NCI-H2029 treated with DMSO at 0.1 percent for 48 hours (cell line): ENCODE measurements at places on chromosomes 11 and 22.

DNA sequence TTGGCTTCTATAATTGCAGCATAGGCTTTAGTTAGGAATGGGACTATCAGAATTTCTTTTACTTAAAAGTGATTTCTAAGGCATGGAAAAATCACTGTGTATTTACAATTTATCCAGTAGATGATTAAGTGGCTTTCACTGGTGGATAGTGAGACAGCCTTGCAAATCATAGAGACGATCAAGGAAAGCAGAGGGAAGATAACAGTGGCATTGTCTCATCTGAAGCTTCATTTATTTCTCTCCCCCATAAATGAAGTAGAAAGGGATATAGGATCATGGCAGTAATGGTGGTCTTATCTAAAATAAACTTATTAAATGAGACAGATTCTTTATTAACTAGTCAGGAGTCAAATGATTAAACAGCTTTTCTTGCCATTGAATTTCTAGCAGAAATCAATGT, 224.2 kb upstream of the ANO5 start:
- no peak for DNase-seq

DNA sequence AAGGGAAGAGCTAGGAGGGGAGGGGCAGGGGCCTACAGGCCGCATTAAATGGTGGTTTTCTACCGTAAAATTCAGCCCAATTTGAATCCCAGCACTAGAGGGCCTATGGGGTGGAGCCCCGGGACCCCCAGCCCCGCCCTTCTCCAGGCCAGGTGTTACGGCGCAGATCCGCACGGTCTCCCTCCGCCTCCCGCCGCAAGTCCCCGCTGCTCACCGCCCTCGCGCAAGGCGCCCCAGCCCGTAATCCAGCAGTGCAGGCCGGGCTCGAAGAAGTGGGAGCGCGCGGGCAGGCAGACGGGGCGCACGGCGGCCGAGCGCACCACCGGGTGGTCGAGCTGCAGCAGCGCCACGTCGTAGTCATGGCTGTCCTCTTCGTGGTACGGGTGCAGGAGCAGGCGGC, 17.3 kb downstream of the KCTD17 start:
- DNase-seq = no peak

DNA sequence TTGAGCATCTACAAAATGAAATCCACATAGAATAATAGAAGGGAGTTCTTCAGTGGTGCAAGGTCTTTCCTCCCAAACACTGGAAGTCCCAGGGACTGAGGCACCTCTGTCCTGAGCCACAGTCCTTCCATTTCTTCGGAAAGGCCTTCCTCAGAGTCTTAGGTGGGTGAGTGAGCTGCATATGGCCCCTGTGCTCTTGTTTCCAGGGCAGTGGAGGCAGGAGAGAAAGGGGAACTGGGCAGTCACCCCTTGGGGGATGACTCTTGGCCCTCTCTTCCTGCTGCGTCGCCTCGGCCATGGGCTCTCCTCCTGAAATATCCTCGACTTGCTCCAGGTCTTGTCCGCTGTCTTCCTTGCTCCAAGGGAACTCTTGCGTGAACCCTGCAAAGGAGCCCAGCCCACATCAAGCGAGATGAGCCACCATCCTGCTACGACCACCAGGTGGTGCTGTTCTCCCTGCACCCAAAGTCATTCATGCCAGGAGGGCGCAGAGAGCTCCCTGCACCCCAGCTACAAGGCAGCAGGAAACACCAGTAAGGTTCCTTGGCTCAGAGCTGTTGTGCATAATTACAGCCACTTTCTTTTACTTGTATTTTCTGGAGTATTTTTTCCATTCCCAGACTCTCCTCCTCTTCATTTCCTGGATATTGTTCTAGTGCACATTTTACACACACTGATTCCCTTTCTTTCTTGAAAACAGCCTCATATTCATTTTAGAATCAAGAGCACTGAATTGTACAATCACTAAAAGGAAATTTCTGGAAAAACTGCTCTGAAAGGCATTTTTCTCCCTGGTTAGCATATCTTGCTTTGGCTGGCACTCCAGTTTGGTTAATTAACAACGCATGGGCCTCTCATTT, 397.8 kb downstream of the OPCML start:
- DNase-seq = peak; percentile 4

GRCh38 chr11:35045236-35045820, 93.6 kb upstream of the CD44 start:
- peak; percentile 55 for DNase-seq

- no peak for DNase-seq
Measured at GRCh38 chr22:22396741-22397291, 111.7 kb downstream of the ZNF280B start.

DNA sequence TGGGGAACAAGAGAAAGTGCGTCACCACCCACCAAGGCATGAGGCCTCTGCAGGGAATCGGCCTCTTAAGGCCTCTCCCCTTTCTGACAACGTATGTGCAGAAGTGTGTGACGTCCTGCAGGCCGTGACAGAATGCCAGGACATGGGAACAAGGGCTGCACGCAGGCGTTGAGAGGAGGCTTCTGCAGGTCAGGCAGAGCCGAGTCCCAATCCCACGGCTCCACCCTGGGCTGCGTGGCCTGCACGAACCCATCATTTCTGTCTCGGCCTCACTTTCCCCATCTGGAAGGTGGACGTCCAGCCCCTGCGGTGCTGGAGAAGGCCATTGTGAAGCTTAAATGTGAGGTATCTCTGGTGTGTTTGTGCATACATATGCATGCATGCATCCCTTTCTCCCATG, 61.8 kb downstream of the SHANK2 start:
- DNase-seq = no peak

DNA sequence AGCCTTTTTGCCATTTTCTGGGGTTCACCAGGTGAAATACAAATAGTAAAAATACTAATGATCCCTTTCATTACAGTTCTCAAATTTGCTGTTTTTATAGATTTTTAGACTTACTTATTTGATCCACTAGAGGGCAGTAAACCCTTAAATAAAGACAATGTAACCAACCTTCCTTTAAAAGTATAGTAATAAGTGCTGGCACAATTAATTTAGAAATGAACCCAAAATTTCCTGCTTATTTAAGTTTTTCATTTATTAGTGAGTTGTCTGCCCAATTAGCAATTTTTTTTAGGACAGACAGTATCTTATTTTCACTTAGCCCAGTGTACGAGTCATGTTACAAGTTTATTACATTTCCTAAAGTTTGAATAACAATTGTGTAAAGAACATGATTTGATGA, 4.7 kb downstream of the DDIAS start:
- DNase-seq = peak; percentile 52

GRCh38 chr22:30435674-30436126, 10.1 kb downstream of the MTFP1 start:
- no peak for DNase-seq

DNA sequence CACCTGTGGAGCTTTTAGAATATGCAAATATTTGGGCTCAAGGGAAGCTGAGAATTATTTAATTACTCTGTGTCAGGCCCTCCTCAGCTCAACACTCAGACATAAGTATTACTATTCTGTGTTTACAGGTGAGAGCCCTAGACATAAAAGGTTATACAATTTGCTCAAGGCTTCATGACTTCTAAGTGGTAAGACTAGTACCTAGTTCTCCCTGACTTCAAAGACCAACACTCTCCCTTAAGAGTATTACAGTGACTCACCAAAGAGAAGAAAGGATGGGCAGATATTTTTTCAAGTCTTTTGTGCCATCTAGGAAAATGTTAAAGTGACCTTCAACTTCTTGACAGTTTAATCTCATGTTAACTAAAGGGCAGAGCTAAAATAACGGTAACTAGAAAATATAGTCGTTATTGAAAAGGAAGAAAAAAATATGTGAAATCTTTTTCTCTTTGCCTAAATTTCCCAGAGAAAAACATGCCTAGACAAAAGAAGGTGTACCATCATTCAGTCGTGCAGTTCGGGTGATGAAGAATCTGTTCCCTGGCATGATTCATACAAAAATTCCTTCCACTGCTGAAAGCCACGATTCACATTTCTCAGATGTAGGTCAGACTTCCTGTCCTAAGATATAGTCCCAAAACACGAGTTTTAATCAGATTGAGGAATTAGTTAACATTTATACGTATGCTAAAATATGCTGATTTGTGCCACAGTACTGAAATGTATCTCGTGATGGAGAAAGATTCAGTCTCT, 849.1 kb upstream of the API5 start:
- DNase-seq = no peak

DNA sequence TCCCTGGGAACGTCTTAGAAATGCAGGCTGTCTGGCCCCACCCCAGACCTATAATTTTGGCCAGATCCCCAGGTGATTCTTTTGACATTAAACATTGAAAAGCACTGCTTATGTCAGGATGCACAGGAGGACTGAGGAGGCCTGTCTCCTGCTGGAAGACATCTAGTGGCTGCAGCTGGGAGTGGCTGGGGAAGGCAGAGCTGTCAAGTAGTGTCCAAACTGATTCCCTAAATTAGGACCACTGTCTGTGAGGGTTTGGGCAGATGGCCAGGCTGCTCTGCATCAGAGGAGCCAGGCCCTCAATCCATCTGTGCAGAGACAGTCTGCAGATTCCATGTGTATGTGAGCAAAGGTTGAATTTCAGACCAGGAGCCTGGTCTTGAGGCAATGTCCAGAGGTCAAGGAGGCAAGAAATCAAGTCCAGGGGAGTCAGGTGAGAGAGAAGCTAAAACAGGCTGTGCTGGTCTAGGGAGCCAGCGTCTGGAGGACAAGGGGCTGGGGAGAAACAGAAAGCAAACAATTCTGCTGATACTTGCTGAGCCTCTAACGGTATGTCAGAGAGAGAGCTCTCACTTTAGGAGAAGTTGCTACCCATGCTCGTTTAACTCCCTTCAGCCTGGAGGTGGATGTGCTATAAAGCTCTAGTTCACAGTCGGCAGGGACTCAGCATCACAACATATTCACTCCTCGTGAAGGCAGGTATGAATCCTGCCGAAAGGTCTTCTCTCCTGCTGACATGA, 15.3 kb upstream of the SYTL2 start:
- no peak for DNase-seq

- no peak for DNase-seq
Measured at GRCh38 chr11:132358573-132358953, 988.1 kb downstream of the NTM start.

DNA sequence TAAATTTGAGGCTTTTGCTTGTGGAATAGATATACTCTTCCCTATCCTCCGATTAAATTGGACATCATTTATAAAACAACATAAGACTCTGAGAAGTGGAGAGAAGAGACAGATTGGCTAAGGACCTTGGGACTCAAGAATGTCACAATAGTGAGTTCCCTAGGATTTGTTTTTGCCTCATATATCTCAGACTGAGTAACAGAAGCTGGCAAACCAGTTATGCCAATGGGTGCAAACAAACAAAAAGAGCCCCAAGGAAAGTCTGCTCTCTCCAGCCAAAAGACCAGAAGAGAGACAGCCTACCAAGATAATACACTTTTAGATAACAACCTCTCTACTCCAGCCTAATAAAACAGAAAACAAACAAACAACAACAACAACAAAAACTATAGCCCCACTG, 28.9 kb downstream of the DEUP1 start:
- DNase-seq = no peak

DNA sequence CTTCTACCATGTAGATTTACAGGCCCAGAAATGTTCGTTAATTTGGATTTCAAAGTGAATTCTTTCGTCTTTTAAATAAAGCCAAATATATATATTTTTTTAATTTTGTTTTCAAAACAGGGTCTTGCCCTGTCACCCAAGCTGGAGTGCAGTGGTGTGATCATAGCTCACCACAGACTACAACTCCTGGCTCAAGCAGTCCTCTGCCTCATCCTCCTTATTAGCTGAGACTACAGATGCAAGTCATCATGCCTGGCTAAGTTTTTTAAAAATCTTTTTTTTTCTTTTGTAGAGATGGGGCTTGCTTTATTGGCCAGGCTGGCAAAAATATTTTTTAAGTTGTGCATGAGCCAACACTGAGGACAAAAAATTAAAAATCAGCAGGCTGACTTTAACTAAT, 5.0 kb upstream of the LMO2 start:
- DNase-seq = no peak

- DNase-seq = no peak
Measured at GRCh38 chr11:110123003-110123402, 29.8 kb downstream of the ZC3H12C start.

DNA sequence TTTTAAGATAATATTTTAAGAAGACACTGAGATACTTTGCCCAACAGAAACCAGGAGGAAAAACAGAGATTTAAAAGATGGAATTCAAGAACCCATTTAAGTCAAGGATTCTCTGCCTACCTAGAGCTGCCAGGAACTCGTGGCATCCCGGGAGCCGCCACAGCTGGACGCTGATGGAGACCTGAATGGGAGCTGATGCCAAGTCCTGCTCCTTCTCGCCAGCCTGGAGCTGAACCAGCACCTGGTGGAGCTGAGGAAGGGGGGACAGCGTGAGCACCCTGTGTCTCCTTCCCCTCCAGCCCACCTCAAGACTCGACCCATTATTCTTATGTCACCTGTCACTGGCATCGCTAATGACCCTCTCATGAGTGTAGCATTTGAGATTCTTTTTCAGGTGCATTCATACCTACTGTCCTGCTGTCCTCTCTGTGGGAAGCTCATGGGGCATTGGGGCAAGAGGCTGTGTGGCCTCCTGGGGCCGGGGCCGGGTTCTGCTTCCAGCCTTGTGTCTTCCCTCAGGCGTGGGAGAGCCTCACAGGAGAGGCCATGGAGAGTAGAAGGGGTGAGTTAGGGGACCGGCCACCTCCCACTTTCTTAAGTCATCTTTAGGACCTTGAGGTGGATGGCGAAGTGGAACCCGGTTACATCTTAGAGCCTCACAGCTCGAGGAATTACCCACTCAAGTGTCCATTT, 70.8 kb upstream of the PITPNB start:
- no peak for DNase-seq

DNA sequence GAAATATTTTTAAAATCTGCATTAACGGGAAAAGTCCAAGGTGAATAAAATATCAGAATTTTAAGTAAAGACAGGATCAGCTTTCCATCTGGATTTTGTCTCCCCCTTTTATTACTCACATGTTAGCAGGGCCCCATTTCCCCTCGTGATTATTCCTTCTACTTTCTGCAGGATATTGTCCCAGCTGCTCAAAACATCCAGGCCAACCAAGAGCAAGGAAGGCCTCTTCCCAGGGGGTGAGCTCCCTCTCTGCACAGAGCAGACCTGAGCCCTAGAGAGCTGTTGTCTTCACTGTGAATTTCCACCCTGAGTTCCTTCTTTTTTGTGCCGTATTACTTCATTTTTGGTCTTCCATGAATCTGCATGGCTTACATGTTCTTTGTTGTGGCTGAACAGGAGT, 3.7 kb upstream of the TMPRSS13 start:
- DNase-seq = no peak

DNA sequence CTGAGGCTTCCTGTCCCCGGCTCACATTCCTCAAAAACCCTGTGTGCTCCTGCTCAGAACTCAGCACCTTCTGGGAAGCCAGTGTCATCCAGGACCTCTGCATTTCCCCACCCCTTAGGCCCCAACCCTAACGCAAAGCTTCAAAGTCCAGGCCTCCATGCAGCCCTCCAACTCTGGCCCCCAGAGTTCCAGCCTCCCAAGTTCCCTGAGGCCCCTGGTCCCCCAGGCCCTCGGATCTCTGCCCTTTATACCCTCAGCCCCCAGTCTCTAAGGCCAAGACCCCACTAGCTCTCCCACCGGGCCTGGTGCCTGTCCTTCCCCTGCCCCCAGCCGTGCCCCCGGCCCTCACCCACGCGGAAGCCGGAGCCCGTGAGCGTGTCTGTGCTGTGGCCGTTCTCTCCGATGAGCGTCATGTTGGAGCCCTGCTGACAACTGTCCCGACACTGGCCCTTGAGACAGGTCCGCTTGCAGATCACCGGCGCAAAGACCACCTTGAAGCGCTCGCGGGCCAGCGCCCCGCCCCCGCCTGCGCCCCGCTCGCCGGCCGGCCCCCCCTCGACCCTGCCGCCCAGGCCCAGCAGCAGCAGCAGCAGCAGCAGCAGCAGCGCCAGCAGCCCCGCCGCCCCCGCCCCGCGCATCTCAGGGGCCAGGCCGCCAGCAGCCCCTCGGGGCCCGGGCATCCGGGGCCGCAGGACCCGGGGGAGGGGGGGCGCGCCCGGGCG, 718 bp downstream of the LTBP3 start:
- no peak for DNase-seq
